Activated gamma-delta T cell (primary cell): ENCODE measurements at places on chromosomes 5 and 9.

DNA sequence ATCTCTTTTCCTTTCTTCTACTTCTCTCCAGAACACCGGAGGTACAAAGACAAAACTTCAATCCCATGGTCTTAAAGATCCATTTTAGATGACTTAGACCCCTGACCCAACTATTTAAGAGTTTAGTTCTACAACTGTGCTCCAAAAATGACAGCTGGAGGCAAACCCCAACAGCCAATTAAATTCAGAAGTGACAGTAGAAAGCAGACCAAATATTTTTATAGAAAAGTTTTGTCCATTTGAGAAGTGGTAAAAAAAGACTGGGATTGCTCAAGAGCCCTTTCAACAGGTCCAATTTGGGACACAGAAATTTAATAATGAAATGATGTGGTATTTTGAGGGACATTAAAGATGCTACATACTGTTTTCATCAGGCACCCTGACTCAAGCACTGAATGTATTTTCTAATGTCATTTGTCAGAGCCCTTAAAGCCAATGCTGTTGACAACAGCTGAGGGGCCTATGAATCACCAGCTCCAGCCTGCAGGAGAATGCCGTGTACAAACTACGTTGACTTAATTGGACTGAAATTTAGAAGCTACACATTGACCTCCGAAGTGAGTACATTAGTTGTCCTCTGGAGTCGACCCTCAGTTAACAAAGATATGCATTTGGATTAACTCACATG is 147.5 kb upstream of the PIK3R1 start:
- no peak for DNase-seq

DNA sequence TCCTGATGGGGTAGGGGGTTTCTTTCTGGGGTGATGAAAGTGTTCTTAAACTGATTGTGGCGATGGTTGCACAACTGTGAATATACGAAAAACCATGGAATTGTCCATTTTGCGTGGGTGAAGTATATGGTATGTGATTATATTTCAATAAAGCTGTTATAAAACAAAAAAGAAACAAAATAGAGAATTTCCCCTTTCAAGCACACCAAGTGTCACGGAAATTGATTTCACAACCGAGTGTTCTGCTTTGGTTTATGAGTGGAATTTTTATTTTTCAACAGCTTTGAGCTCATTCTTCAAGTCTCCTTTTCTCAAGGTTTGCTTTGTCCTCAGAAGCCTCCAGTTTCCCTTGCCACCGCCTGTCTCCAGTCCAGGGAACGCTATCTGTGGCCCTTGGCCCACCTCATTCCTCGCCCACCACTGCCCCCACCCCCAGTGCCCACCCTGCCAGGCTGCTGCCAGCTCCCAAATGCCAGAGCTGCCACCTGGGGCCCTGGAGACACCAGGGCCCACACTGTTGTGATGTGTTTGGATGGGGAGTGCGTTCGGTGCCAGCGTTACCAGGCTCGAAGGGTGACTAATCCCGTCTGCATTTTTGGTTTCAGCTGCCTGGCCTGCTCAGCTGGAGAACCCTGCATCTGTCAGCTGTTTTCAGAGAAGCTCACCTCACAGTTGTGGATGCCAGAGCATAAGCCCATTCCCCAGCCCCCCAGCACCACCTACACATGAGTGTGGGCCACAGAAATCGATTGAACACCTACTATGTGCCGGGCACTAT is 30.4 kb downstream of the DUSP1 start:
- no peak for DNase-seq

DNA sequence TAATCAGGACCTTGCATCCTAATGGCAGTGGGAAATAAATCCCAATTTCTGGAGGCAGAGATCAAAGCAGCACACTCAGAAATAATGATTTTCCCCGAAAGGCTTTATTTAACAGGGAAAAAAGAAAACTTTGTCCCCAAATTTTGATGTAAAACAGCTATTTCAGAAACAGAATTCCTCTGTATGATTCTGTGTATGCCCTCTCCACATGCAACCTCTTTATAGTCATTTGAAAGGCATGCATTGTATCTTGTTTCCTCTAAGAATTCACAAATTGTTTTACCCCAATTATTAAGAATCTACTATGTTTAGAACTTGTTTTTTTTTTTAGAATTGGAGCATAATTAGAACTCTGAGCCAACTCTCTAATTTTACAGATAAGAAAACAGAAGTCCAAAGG is 2.7 kb upstream of the PTAR1 start:
- DNase-seq: no peak

- DNase-seq: no peak
These were observed 22.4 kb downstream of the ARPC5L start for GRCh38 chr9:124884376-124884775.

DNA sequence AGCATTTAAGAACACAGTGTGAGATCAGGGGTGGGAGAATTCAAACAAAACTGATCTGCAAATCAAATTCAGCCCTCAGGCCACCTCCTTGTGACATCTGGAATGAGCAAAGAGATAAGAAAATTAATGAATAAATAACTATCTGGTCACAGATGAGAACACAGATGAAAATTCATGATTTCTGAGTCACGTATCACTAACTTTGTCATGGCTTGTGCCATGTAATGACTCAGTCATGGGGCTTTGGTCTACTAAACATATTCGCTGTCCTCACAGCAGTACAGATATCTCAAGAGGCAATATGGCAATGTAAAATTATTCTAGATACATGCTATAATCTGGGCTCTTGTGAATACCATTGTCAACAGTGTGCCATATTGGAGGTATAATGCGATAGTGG is 274.4 kb downstream of the MAN2A1 start:
- DNase-seq: no peak

GRCh38 chr9:19799784-19800183 is 10.9 kb upstream of the SLC24A2 start:
- no peak for DNase-seq

GRCh38 chr5:105696440-105696839 is 1974.3 kb downstream of the EFNA5 start:
- no peak for DNase-seq

GRCh38 chr5:134509308-134510040 is 16.0 kb upstream of the JADE2 start:
- no peak for DNase-seq

GRCh38 chr5:139872851-139873794 is 77.5 kb downstream of the PSD2 start:
- no peak for DNase-seq

- DNase-seq: no peak
These were observed 272.7 kb upstream of the PANK3 start for GRCh38 chr5:168851902-168852321.

DNA sequence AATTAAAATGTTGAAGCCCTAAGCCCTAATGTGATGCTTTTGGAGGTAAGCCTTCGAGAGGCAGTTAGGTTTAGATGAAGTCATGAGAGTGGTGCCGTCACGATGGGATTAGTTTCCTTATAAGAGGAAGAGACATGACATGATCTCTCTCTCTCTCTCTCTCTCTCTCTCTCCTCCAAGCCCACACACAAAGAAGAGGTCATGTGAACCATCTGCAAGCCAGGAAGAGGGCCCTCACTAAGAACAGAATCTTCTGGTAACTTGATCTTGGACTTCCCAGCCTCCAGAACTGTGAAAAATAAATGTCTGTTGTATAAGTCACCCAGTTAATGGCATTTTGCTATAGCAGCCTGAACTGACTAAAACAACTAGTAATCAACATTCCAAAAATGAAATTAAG is 175.5 kb downstream of the GNA14 start:
- no peak for DNase-seq

DNA sequence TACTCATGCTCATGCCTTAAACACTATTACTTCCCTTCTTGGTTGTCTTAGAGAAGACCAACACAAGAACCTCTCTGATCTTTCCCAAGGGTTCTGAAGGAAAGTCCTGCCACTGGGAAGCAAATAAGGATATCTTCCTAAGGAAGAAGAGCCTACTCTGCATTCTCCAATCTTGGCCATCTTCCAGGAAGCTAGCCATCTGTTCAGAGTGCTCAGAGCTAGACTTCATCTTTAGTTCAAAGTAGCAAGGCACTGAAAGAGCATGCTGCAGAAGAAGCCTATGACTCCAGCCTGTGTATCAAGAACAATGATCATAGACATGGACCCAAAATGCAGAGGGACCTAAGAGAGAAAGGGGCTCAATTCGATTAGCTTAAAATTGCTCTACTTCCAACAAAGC is 114.7 kb downstream of the KIAA0825 start:
- DNase-seq: no peak

DNA sequence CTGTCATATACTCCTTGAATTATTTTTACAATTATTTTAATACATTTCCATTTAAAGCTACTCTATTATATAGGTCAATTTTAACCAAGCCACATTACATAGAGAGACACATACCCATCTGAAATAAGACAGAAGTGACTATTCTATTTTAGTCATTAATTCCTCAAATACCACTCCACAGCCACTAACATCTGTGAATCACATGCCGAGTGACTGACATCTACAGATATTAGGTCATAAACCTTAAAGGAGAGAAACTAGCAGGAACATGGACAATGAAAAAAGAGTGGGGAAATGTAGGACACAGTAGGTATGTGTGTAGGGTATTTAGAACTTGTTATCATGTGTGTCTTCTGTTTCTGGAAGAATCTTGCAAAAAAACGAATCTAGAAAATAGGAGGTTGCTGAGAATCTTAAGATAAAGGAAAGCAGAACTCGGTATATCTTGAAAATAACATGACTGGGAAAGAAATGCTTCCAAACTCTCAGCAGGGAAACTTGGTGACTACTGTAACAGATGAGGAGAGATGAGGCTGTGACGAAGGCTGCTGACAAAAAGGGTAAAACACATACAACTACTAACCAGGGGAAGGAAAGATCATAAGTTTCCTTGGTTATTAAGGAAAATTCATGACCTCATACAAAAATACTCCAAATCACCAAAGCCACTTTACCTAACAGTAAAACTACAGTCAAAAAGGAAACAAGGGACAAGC is 84.6 kb downstream of the PLPP1 start:
- no peak for DNase-seq

- no peak for DNase-seq
These were observed 38.4 kb upstream of the ASS1 start for GRCh38 chr9:130406278-130406895.

GRCh38 chr9:91676046-91676445 is 252.4 kb upstream of the NFIL3 start:
- no peak for DNase-seq

GRCh38 chr5:124867137-124867704 is 120.8 kb upstream of the ZNF608 start:
- no peak for DNase-seq
